ENCODE measurements at places on chromosomes 5 and 9.

GRCh38 chr5:126538579-126538978 is 56.4 kb downstream of the ALDH7A1 start:
- DNase-seq: no peak

DNA sequence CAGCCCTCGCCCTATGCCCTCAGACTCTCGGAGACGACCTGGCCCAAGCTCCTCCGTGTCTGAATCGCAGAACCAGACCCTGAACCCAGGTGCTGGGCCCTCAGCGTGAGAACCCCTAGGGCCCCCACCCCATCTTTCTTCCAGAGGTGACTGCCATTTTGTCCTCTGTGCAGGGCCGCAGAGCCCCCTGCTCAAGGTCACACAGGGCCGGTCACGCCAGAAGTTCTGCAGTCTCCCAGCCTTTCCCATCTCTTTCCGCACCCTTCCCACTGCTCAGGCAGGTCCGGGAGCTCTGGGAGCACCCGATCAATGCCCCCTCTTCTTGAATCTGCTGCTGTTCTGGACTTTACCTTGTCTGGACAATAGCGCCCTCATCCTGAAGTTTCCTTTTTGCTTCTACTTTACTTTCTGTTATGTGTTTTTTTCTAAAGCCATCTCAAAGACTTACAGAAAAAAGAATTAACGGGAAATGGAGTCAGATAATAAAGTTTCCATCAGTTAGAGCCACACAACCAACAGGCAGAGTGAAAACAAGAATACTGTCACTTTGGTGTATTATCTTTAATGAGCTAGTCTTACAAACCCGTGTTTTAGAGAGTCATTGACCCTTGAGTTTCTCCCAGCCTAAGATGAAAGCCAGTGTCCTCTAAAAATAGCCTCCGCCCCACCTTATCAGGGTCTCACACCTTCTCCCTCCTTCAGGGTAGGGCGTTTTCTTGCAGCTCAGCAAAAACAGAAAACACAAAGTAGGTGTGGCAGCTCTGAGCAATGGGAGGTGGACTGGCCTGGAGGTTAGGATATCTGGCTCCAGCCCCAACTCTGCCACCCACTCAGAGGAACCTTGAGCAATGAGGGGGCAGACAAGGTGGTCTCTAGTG is 1.8 kb downstream of the TMOD1 start:
- DNase-seq: no peak

- DNase-seq: no peak
Observed at GRCh38 chr5:139377226-139377625, 5.9 kb downstream of the SLC23A1 start.

GRCh38 chr9:108652851-108653250 is 202.9 kb downstream of the ACTL7B start:
- DNase-seq: no peak

GRCh38 chr9:90189306-90189705 is 453.3 kb downstream of the DIRAS2 start:
- DNase-seq: peak; percentile 46

DNA sequence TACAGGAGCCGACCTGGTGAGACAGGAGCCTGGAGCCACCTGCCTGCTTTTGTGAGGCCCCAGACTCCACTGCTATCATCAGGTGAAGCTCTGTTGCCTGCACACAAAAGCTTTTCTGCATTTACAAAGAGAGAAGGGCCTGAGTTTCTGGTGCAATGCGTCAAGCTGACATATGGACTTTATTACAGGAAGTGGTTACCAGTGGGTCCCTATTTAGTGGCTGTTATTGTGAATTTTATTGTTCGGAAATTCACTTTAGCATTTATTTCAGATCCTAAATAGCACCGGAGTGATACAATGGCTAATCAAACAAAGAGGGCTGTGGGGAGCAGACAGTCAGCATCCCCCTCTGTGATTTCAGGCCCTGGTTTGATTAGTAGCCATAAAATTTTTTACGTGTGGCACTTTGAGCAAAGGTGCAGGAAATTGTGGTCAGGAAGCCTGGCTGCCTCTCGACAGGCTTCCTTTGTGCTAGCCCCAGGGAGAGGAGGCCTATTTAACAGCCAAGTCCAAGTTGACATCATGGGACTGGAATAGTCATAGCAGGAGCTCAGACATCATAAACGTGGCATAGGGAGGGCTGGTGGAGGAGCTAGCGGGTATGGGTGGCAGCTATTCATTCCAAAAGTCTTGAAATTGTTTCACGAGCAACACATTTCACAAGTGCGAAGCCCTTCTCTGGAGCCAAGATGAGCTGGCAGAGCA is 8.4 kb downstream of the TGFBI start:
- no peak for DNase-seq

- DNase-seq: no peak
Observed at GRCh38 chr9:88396836-88397577, 8.8 kb downstream of the SPIN1 start.

GRCh38 chr5:180689071-180689694 is 39.8 kb upstream of the FLT4 start:
- DNase-seq: no peak

GRCh38 chr5:103475629-103476240 is 86.9 kb downstream of the NUDT12 start:
- DNase-seq: peak; percentile 20

GRCh38 chr9:93812410-93812668 is 142.8 kb downstream of the BARX1 start:
- no peak for DNase-seq

DNA sequence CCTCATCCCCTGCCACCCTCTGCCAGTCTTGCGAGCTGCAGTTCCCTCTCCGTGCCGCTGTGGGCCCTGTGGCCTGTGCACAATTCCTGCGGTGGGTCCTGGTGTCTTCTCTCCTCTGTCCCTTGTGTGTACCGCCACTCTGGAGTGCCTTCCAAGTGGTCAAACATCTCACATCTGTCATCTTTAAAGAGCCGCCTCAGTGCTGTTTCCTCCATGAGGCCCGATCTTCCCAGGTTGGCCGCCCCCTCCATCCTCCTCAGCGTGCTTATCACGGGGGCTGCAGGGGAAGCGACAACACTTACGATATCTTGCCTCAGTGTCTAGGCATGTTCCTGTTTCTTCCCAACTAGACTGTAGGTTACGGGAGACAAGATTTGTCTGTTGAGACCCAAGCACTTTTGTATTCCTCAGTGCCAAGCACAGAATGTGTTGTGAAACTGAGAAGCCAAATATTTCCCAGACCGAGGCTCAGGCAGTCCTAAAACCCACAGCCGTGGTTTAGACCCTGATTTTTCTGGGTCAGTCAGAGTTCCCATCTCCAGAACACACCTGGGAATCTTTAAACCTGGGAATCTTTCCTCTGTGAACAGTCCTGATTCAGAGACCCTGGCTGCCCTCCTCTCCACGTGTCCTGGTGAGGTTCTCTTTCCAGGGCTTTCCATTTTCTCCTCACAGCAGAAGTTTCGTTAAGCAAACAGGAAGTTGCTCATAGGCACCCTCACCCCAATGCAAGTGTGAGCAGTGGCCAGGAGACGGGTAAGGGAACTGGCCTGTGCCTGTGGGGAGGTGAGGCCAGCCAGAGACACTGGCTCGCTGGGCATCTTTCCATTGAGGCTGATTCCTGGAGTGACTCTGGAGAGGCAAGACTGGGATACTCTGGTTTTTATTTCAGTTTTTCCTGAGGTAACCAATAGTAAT is 28.8 kb downstream of the SLC46A2 start:
- DNase-seq: peak; percentile 96

DNA sequence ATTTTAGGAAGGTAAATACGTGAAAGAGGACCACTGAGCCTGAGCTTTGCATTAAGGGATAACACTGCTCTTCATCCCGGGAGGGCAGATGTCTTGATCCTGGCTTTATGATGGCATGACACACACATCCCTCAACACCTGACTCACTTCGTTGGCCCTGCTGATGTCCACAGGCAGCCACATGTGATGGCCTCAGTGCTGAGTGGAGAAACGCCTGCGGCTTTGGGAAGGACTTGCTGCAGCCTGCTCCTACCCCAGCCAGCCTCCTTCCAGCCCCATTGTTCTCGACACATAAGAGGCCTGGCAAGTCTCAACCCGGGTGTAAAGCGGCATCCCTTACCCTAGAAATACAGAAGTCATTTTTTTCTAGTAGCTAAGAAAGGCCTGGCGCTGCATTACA is 169.0 kb downstream of the SYK start:
- no peak for DNase-seq

DNA sequence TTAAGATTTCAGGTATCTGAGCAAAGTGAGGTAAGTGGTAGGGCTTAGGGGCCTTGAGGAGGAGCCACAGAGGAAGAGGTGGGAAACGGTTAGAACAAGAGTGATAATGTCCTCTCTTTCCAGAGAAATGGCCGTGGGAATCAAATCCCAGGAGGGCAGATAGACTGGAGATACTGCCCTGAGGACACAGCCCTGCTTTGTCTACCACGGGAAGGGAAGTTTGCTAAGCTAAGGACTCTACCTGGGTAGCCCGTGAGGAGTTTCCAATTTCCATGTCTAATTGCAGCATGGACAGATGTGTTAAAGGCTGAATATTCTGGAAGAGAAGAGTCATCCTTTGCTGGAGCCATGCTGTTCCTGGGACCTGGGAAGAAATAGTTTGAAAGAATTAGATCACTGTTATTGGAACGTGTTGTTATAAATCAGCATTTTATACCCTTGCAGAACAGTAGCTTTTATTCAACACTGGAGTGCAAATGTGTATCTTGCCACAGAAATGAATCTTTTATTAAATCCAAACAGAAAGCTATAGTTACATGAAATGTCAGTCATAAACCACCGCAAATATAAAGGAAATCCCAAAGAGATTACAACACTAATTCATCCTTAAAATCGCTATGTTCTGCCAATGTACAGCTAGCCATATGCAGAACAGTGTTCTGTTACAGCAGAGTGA is 133.2 kb upstream of the LHFPL2 start:
- DNase-seq: no peak

- DNase-seq: no peak
Observed at GRCh38 chr5:120818128-120818527, 354.0 kb downstream of the PRR16 start.
